ENCODE measurements at places on chromosomes 7 and 10. TPM values are rescaled to one million over a fixed set of nuclear protein-coding genes. Genes with fewer than 3 reads are reported as not detected.
A peak's percentile ranks its signal among the peaks of the same experiment; 100 is the strongest.

GRCh38 chr10:73517166-73517888 lies 21.5 kb upstream of the PPP3CB start:
- no peak for DNase-seq

GRCh38 chr7:27739909-27740448 lies at the start of gene TAX1BP1:
Gene TAX1BP1 (plus strand): TSS chr7:27740162. CDS start chr7:27748525, 8,363 bp downstream.
- peak; percentile 96 for DNase-seq

GRCh38 chr10:111017098-111017497 lies 59.7 kb upstream of the ADRA2A start:
- DNase-seq = no peak

The PKD2L1 gene
- 0.10 TPM for polyA plus RNA-seq

The NANOS1 gene
- 4.1 TPM for polyA plus RNA-seq

DNA sequence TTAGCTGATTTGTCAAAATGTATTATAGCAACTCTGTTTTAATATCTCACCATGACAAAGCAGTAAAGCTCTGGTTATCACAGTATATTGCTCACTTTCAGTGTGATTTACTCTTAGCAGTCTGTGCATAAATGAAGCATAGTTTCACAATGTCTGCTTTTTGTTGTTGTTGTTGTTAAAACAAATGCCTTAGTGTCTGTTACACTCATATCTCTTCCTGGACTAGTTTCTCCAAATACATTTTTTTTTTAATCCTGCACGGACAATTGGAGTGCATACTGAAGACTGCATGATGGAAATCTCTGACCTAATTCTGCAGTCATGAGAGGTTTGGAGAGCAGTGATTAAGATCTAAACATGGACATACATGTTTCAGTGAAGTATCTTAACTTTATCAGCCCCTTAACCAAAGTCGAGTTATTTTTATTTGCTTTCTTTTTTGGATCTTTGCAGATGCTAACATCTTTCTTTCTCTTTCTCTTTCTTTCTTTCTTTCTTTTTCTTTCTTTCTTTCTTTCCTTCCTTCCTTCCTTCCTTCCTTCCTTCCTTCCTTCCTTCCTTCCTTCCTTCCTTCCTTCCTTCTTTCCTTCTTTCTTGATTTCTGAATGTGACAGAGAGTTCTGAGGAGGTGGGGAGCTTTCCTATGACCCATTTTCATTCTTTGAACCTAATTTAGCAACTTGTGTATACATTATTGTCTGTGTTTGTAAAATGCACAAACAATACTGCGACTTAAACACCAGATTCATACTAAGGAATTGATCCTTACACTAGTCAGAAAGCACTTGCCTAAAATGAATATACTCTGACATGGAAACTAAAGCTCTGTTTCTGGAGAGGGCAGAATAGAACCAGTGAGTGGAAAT lies 161.5 kb upstream of the AGR3 start:
- no peak for DNase-seq

The PTPRZ1 gene
- polyA plus RNA-seq = 2.7 TPM

- DNase-seq = no peak
These were observed 153.0 kb downstream of the DIP2C start for GRCh38 chr10:536371-536925.

- no peak for DNase-seq
These were observed 75.5 kb downstream of the CARD11 start for GRCh38 chr7:2968176-2968575.

The XRCC2 gene
- 7.1 TPM for polyA plus RNA-seq

The CPED1 gene
- 37.1 TPM for polyA plus RNA-seq

- no peak for DNase-seq
These were observed 11.8 kb downstream of the AGK start for GRCh38 chr7:141562972-141563371.

- no peak for DNase-seq
These were observed 115.0 kb upstream of the SEM1 start for GRCh38 chr7:96824686-96825085.

The PPP1R17 gene
- not detected for polyA plus RNA-seq

GRCh38 chr10:117390420-117390819 lies 15.2 kb upstream of the PDZD8 start:
- DNase-seq = no peak

DNA sequence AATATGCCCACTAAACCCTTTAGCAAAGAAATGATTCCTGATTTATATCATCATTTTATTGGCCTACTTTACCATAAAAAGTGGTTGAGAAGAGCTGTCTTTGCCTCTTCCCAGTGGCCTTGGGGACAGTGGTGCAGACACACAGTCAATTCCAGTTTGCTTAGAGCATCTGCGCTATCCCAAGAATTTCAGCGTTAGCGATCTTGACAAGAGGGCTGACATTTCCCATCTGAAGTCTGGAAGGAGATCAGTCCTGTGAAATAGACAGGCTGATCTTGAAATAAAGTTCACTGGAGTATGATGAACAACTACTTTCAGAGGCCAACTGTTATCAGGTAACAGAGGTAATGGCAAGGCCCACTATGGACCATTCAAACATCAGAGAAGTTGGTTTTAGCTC lies 475.3 kb upstream of the NRP1 start:
- DNase-seq = no peak

The HOXA2 gene
- 10.8 TPM for polyA plus RNA-seq

GRCh38 chr7:8605221-8605620 lies 171.8 kb downstream of the NXPH1 start:
- DNase-seq = no peak

DNA sequence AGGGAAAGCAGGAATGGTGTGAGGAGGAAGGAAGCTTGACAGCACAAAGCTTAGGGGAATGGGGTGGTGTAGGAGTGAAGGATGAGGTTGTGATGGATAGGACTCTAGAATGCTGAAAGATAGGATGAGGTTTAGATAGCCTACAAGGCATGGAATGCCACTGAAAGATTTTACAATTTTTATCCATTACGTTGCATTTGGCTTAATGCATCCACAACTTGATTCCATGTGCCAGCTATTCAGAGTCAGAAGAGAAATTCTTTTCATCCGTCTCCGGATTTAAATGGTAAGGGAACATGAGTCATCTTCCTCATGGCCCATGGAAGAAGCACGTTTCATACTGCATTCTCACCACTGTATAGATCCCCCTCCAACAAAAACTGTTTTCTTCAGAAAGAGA lies 212.4 kb upstream of the BMPER start:
- DNase-seq = no peak

DNA sequence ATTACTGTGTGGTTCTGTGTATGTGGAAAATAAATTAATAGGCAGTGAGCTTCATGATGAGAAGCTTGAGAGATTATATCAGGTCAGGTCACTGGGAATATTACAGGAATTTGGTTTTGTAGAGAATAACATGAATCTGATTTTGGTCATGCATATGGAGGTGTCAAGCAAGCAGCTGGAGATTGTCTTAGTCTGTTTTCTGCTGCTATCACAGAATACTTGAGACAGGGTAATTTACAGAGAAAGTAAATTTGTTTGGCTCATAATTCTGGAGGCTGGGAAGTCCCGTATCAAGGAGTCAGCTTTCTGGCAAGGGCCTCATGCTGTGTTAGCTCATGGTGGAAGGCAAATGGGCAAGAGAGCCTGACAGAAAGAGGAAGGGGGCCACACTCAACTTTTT lies 120.7 kb upstream of the FAM3C start:
- DNase-seq = peak; percentile 13

The TSPAN15 gene
- polyA plus RNA-seq = 56.0 TPM

The PALD1 gene
- polyA plus RNA-seq = 12.8 TPM

The CCDC146 gene
- 24.1 TPM for polyA plus RNA-seq

The ANXA11 gene
- polyA plus RNA-seq = 112 TPM

The GRM8 gene
- 8.7 TPM for polyA plus RNA-seq

DNA sequence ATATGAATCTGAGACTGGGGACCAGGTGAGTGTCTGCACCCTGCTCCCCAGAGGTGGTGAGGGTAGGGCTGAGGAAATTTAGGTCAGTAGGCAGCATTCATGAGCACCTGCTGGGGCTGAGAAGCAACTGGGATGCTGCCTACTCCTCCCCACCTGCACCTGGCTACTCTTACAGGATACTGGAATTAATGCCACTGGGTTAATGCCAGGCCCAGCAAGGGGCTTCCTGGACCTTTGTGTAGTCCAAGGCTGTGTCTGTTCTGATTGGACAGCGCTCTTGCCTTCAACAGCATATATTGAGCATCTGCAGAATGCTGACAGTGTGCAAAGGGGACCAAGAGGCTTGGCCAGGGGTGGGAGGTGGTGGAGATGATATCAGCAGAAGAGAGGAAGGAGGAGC lies 32.1 kb downstream of the ADCYAP1R1 start:
- no peak for DNase-seq

- no peak for DNase-seq
These were observed 3.3 kb upstream of the TBXAS1 start for GRCh38 chr7:139825666-139826290.

DNA sequence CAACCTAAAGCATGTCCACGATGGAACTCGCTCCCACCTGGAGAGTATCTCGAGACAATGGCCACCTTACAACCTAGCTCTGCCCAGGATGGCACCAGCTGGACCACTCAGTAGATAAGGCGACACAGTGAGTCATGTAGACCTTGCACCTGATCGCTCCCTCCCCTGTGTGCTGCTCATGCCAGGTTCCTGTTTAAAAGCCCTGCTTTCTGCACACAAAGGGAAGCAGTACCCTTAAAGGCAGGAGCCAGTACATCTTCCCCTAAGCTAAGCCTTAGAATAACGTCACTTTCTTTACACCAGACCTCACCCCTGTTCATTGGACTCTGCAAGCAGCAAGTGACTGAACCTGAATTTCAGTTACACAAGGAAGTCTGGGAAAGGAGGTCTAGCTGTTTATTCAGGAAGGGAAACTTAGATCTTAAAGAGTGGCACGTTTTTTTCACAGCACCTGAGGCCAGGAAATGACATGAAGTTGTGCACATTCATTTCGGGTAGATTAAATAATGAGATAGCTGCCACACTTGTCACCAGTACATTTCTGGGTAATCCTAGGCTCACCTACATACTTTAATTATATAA lies 117.9 kb downstream of the MTPAP start:
- DNase-seq = no peak

GRCh38 chr7:115789901-115790300 lies 240.7 kb downstream of the TFEC start:
- no peak for DNase-seq

DNA sequence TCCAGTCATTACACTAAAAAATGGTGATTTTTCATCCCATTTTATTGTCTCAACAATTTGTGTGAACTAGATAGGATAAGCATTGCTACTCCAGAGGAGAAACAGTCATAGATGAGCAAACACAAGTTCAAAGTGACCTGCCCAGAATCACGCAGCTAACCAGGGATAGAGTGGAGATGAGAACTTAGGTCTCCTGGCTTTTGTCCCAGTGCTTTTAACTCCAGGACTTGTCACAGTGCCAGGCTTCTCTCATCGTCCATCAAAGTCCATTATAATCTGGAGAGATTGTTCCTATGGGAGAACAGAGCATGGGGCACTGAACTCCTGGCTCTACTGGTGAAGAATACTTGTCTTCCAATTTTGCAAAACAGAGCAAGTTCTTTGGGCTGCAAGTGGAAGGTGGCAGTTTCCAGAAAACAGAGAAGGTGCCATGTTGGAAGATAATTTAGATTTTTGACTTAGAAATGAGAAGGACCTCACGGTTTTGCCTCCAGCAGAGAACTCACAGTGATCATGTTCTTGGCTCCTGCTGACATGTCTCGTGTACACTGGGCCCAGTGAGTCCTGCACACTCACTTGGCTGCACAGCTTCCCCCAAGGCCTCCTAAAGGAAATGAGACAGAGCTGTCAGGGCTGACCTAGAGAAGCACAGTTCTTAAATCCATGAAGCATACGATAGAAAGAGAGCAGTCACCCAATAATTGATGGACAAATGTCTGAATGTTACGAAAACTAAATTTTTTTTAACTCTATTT lies 322.9 kb upstream of the NRP1 start:
- DNase-seq = no peak

GRCh38 chr7:32436146-32436928 lies 53.8 kb downstream of the LSM5 start:
- no peak for DNase-seq

The EVX1 gene
- 0.11 TPM for polyA plus RNA-seq

- no peak for DNase-seq
These were observed 80.4 kb downstream of the VIPR2 start for GRCh38 chr7:159064121-159064815.

DNA sequence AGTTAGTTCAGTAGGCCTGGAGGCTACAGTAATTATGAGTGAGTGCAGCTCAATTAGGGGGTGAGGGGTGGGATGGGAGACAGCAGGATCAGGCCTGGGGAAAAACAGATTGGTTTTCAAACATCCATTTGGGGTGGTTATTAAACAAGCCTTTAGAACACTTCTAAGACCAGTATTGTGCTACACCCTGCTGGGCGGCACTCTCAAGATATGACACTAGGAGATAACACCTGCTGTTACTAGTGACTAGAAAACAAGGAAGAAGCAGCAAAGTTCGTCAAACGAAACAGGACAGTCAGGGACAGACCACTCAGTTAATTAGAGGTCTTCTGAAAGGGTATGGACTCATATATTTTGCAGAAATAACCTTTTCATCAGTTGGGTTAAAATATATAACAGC lies 353.6 kb downstream of the PTEN start:
- DNase-seq = no peak

- no peak for DNase-seq
These were observed 79.5 kb downstream of the PARP12 start for GRCh38 chr7:139982927-139983920.

DNA sequence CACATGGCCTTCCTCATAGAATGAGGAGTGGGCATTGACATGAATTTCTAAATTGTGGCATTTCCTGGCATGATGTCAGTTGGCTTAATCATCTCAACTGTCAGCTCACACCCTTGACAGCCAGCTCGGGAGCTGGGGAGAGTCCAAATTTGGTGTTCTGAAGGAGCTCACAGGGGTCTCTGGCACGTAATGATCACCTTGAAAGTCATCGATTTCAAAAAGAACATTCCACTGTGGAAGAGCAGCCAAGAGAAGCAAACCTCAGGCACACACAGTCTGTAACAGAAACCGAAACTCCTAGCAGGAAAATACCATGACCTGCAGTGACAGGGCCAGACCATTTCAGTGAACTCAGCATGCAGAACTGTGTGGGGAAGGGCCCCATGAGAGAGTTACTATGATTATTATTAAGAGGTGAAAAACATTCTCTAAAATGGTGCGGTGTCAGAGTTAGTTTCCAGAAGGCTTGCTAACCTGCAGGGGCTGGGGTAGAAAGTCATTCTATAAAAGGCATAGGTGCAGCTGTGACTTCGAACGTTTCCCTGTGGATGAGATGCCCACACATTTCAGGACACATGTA lies 26.4 kb upstream of the KLF6 start:
- DNase-seq = peak; percentile 55

The NPFFR1 gene
- 0.14 TPM for polyA plus RNA-seq

The OPALIN gene
- not detected for polyA plus RNA-seq

DNA sequence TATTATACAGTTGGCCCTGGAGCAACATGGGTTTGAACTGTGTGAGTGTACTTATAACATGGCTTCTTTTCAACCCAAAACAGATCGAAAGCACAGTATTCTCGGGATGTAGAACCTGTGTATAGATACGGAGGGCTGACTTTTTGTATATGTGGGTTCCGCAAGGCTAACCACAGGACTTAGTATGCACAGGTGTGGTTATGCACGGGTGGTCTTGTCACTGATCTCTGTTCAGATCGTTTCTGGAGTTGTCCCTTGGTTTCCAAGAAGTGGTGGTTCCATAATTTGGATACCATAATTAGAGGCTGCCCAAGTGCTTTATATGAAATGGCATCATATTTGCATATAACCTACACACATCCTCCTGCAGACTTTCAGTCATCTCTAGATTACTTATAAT lies 10.9 kb upstream of the BHLHA15 start:
- DNase-seq = no peak

All from renal cortex interstitium (tissue), 15 donors.